ENCODE measurements at places on chromosomes 12 and 14.

DNA sequence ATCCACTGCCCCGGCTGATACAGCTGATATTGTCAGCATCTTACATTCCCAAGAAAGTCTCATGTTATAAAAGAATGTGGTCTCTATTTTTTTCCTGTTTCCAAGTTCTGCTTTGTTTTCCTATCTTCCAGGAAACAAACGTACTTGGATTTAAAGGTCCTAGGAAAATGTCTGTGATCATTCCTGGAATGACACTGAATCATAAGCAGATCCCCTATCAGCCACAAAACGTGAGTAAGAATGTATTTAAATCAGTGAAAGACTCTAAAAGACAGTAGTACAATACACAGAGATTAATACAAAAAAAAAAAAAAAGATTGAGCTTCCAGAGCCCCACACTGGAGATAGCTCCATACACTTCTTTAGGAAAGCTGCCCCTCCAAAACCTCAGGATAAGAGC is 21.7 kb upstream of the TEAD4 start:
- no peaks in the 10 kb centered on the region for H3K27me3 ChIP-seq
- DNase-seq = no peak
- no peaks in the 10 kb centered on the region for H3K4me1 ChIP-seq
- H3K27ac ChIP-seq = no peak overlapping the region
- H3K4me3 ChIP-seq = no peak overlapping the region
- peaks cover 6% of the 10 kb centered on the region for H3K36me3 ChIP-seq

- H3K4me1 ChIP-seq = peaks cover 13% of the 10 kb centered on the region
- H3K4me3 ChIP-seq = no peak overlapping the region
- no peak for DNase-seq
- H3K27ac ChIP-seq = no peak overlapping the region
Observed at GRCh38 chr12:107477947-107478610, 207.5 kb upstream of the PWP1 start.

- H3K27me3 ChIP-seq = no peaks in the 10 kb centered on the region
- DNase-seq = no peak
- no peak overlapping the region for H3K27ac ChIP-seq
- H3K4me3 ChIP-seq = no peak overlapping the region
- no peaks in the 10 kb centered on the region for H3K4me1 ChIP-seq
- peaks cover 31% of the 10 kb centered on the region for H3K36me3 ChIP-seq
Observed at GRCh38 chr12:48695859-48696258, 13.8 kb upstream of the KANSL2 start.

GRCh38 chr12:28793581-28794151 is 355.4 kb upstream of the FAR2 start:
- no peak for DNase-seq
- no peak overlapping the region for H3K27ac ChIP-seq

DNA sequence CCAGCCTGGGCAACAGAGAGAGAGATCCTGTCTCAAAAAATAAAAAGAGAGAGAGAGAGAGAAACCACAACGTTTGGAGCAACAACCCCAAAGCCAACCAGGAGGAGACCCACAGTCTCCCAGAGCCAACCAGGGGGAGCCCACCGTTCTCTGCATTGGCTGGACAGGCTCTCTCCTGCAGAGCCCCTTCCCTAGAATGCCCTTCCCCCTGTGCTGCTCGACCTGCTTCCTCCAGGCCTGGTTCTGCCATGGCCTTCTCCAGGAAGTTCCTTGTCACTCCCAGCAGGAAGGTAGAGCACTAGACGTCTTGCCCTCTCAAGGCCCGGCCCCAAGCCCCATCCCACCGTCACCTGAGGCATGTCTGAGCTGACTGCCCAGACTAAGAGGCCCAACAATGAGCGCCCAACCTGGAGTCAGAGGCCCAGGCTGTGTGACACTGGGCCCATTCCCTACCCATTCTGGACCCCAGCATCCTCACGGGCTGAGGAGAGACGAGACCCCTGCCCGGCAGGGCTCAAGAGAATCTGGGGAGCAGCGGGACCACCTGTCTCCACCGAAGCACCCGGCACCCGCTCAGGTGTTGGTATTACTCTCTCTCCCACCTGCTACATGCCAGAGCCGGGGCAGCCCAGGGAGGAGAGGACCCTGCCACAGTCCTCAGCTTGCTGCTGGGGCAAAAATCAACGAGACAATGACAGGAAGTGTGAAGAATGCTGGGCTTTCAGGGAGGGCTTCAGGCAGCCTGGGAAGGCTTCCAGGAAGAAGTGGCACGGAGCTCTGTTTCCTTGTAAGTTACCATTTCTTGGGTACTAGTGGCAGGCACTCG is 61.2 kb downstream of the DIO3 start:
- H3K36me3 ChIP-seq = no peaks in the 10 kb centered on the region
- DNase-seq = no peak
- H3K27ac ChIP-seq = no peak overlapping the region
- no peaks in the 10 kb centered on the region for H3K27me3 ChIP-seq
- H3K4me3 ChIP-seq = no peak overlapping the region

GRCh38 chr12:129467726-129468125 is 436.1 kb downstream of the TMEM132D start:
- H3K36me3 ChIP-seq = no peaks in the 10 kb centered on the region
- no peaks in the 10 kb centered on the region for H3K27me3 ChIP-seq
- H3K4me1 ChIP-seq = no peaks in the 10 kb centered on the region
- DNase-seq = no peak
- H3K27ac ChIP-seq = no peak overlapping the region

- H3K27me3 ChIP-seq = peaks cover 3% of the 10 kb centered on the region
- peak overlapping the region; percentile 26 for H3K27ac ChIP-seq
- DNase-seq = peak; percentile 37
- H3K36me3 ChIP-seq = no peaks in the 10 kb centered on the region
- peak overlapping the region; percentile 74 for H3K4me3 ChIP-seq
Observed at GRCh38 chr12:44874981-44875416, 1.1 kb downstream of the NELL2 start.

DNA sequence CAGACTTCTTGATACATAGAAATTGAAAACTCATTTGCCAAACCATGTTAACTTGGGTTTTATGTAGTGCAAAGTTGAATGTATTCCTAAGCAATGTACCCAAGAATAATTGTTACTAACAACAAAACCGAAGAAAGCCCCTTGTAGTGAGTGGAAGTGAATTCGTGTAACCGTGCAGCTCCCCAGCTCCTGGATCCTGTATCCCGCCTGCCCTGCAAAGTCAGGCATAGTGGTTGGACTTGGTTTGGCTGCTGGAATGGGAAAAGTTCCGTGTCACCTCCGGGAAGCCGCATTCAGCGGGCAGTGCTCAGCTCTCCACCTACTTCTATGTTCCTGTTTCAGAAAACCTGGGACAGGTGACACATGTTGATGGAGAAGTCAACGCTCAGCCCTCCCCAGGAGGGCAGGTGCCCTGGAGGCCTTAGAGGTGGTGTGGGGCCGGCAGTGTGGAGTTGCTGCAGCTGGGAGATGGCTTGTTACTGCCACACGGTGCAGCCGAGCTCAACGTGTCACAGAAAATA is 29.2 kb upstream of the C14orf180 start:
- DNase-seq = no peak
- H3K4me1 ChIP-seq = no peaks in the 10 kb centered on the region
- H3K4me3 ChIP-seq = no peak overlapping the region
- no peaks in the 10 kb centered on the region for H3K36me3 ChIP-seq

DNA sequence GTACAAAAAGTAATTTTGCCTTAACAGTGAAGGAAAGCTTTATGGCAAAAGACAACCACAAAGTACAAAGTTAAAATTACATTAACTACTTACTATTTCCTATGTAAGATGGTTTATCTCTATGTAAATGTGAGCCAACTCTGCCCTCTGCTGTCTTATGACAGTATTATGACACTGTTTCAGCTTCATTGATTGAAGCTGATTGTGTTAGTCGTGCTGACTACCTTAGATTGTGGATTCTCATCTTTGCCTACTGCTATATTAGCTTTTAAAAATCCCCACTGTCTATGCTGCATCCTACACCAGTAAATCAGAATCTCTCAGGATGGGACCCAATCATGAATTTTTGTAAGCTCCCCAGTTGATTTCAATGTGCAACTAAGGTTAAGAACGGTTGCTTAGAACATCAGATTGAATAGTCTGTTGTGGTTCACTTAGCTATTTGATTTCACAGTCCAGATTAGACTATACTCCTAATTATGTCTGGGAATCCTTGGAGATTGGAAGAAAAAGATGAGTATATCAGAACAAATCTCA is 12.2 kb upstream of the SPTB start:
- H3K27ac ChIP-seq = no peak overlapping the region
- H3K4me3 ChIP-seq = no peak overlapping the region
- H3K4me1 ChIP-seq = no peaks in the 10 kb centered on the region
- no peaks in the 10 kb centered on the region for H3K27me3 ChIP-seq
- H3K36me3 ChIP-seq = no peaks in the 10 kb centered on the region

DNA sequence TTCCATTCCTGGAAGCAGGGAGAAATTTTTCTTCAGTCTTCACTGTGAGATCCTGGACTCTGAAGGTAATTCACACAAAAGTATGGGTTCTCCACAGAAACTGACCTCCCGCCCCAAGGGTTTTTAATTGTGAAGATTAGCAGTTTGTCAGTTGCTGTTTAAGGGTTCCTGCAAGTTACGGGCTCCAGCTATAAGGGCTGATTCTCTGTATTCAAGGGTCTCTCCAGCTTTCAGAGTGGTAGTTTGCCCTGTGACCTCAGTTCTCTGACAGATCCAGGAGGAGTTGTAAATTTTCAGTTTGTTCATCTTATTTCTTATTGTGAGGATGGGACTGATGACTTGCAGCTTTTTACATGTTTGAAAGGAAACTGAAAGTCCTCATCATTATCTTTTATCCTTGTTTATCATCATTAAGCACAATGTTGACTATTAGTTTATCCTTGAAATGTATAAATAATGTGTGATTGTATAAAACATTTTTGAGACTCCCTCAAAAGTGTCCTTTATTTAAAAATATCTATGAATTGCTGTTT is 110.9 kb downstream of the SCAF11 start:
- peaks cover 11% of the 10 kb centered on the region for H3K36me3 ChIP-seq
- no peak overlapping the region for H3K4me3 ChIP-seq
- H3K27me3 ChIP-seq = no peaks in the 10 kb centered on the region
- DNase-seq = no peak
- H3K27ac ChIP-seq = peak overlapping the region; percentile 49

DNA sequence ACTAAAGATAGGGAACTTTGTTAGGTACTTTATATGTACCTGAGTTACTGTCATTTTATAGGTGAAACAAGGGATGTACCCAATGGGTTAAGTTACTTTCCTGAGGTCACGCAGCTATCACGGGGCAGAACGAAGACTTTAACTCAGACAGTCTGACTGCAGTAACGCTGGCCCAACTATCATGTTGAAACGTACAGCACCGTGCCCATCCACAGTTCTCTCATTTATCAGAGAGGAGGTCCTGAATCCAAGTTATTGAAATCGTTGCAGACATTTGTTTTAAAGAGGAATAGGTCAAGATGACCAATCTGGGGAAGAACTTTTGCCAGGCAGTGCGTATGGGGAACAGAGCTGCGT is 587 bp upstream of the C12orf75 start:
- H3K27ac ChIP-seq = peak overlapping the region; percentile 62
- H3K4me1 ChIP-seq = peaks cover 45% of the 10 kb centered on the region
- H3K36me3 ChIP-seq = no peaks in the 10 kb centered on the region
- peak overlapping the region; percentile 34 for H3K4me3 ChIP-seq
- no peak for DNase-seq
- no peaks in the 10 kb centered on the region for H3K27me3 ChIP-seq

GRCh38 chr14:31886156-31886835 is 190.8 kb upstream of the ARHGAP5 start:
- H3K4me1 ChIP-seq = no peaks in the 10 kb centered on the region
- no peak for DNase-seq
- no peaks in the 10 kb centered on the region for H3K27me3 ChIP-seq

DNA sequence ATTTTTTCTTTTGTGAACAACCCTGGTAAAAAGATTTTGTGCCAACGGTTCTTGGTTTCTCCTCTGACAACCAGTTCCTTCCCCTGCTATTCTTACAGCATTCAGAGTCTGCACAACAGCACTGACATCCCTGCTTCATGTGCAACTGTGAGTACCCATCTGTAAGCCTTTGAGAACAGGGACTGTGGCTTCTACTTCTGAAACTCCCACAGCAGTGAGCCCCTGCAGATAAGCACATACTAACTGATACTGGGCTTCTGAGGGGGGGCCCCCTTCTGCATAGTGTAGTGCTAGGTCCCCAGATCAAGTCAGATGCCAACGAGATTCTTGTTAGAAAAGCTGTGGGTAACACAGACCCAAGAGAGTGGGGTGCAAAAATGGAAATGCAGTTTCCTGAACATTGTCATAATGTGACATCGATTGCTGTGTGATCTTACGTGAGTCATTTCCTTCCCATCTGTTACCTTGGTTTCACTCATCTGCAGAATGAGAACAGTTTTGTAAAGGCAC is 11.1 kb upstream of the NINJ2 start:
- peak overlapping the region; percentile 82 for H3K27ac ChIP-seq
- H3K4me1 ChIP-seq = peaks cover 42% of the 10 kb centered on the region
- peak; percentile 49 for DNase-seq
- no peaks in the 10 kb centered on the region for H3K27me3 ChIP-seq
- H3K4me3 ChIP-seq = peak overlapping the region; percentile 43

Data from CD8-positive, alpha-beta memory T cell (primary cell).